ENCODE measurements at places on chromosomes 2 and 18.
A peak's percentile ranks its signal among the peaks of the same experiment; 100 is the strongest.

DNA sequence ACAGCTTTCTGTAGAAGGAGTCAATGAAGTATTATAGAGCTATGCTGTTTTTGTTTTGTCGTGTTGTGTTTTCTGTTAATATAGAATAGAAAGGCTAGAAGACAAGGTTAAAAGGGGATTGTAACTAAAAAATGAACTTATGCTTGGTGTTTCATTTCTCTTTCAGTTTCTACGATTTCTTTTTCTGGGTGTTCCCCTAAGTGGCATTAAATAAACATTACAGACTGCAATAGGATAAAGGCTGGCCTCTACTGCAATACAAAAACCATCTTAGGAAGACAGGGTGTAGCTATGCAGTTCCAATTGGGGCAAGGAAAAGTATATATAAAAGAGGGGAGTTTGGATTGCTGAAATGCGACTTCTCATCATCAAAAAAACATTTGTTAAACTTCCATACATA is 1609.7 kb upstream of the ACVR2A start:
- DNase-seq, result no peak

GRCh38 chr2:199465988-199466691 is 8.4 kb upstream of the SATB2 start:
- DNase-seq, result no peak

GRCh38 chr2:160114020-160114419 is 51.6 kb upstream of the PLA2R1 start:
- no peak for DNase-seq

DNA sequence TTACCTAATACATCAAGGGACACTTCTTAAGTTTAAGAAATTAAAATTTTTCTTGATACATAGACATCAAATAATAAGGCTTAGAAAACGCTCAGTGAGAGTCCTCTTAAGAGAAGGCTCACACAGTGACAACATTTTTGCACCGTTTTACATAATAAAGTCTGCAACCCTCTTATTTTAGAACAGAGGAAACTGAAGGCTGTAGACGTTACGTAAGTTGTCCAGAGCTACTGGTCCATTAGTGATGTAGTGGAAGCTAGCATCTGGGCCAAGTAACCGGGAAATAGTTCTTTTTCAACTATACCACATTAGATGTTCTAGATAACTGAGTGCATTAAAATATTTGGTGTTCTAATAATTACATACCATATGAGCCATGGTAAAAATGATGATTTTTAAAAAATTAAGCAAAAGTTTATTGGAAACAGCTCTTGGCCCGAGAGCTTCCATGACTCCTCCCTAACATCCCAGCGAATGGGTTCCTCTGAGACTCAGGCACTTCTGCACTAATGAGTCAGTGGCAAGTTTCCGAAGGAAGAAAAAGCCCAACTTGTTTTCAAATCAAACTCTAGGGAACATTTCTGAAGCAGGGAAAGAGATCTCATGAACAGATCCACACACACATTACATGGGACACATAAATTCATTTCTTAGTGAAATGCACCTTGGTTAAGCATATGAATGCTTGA is 232.6 kb upstream of the PXDN start:
- no peak for DNase-seq

GRCh38 chr18:23143815-23144261 is 8.6 kb downstream of the CABLES1 start:
- DNase-seq, result peak; percentile 84

DNA sequence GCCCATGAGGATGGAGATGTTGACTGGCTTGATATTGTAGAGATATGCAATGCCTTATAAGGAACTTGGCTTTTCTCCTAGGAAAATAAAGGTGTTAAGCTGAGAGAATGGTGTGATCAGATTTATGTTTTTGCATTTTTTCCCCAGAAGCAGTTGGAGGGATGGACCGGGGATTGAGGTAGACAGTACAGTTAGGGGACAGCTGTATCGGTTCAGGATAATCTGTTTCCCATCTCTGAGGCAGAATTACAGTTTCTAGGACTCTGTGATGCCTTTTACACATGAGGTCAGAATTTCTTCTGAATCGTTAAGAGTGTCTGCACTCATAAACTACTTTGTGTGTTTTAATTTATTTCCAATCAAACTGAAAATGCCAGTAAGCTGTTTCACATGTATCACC is 261.5 kb downstream of the CYRIA start:
- DNase-seq, result no peak

- no peak for DNase-seq
These were observed 94.4 kb upstream of the SATB2 start for GRCh38 chr2:199552141-199552540.

DNA sequence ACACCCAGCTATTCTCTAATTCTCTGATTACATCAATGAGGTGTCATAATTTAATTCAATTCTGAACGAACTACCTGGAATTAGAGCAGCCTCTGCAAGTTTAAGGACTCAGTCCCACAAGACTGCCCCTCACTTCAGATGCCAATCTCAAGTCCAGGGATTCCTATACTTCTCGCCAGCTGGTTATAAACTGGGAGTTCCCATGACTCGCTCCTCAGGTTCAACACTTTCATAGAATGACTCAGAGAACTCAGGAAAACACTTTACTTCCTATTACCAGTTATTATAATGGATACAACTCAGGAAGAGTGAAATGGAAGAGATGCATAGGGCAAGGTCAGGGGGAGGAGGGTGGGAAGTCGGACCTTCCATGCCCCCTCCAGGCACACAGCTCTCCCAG is 112.3 kb upstream of the ATP5MC3 start:
- no peak for DNase-seq

DNA sequence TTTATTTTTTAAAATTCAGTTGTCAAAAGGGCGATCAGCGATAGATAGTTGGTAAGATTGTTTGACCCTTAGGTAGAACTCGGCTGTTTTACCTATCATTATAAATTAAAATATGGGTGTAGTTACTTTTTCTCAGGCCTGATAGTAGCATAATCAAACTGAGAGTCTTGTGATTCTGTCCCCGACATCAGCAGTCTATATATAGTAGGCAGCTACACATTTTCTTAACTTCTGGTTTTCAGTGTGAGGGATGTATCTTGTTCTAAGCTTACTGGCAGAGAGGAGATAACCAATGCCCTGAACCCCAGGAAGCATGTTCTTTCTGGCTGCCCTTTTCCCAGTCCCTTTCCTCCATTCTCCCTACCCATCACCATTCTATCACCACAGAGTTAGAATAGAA is 56.6 kb downstream of the XRCC5 start:
- no peak for DNase-seq

GRCh38 chr2:34012715-34013302 is 413.7 kb upstream of the FAM98A start:
- peak; percentile 2 for DNase-seq

DNA sequence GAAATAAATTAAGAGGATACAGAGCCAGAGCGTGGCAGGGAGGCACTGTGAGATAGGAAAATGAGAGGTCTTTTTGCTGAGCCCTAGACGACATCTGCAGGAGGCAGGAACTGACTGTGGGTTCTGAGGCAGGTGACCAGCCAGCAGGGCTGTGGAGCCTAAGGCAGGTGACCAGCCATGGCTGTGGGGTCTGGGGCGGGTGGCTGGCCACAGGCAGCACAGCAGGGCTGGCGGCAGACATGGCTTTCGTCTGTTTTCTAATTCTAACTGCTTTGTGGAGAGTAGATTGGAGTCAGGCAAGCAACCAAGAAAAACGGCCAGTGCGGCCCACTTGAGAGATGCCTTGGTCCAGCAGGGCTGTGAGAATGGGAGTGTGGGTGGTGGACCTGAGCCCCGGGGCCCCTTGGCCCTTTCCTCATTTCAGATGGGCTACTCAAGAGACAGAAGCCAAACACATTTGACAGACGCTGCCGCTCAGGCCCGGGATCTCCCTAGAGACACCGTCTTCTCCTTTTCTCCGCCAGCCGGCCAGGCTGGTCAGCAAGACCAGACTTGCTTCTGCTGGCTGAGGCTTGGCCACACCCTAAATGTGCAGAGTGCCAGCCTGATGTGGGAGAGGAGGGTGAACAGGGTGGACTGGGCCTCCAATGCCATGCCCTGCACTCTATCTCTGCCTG is 19.7 kb upstream of the GNAL start:
- DNase-seq, result no peak

Measured in myocyte (in vitro differentiated cells).